ENCODE measurements at places on chromosomes 5 and 9. TPM values are rescaled to one million over a fixed set of nuclear protein-coding genes. Genes with fewer than 3 reads are reported as not detected.
A peak's percentile ranks its signal among the peaks of the same experiment; 100 is the strongest.

Gene PDLIM4
- total RNA-seq = 20.7 TPM

DNA sequence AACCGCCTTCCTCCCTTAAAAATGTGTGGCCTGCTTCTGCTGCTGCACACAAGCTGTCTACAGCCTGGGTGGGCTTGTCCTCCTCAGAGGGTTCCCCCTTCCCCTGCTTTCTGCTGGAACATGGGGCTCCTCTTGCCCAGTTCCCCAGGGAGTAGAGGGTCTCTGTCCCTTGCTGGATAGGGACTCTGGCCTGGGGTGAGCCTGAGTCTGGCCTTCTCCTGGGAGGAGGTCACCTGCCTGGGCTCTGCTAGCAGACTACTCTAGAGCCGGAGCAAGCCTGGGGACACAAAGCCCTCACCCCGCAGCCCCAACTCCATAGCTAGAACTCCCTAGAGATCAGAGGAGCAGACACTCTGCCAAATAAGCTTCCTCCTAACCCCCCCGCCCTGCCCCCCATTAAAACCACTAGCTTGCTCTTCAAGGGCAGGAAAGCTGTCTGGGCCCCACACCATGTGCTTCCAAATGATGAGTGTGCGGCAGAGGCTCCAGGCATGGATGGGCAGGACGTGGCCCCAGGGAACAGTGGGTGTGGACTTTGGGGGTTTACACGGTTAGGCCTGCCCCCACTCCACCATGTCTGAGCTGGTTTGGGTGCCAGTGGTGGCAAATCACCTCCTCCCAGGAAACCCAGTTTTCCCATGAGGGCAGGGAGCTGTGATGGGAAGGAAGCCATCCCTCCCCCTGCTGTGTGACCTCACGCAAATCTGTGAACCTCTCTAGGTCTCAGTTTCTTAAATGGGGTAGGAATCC lies 10.0 kb downstream of the TCF7 start:
- DNase-seq = no peak

- no peak for DNase-seq
Measured at GRCh38 chr5:92886751-92887150, 694.3 kb downstream of the NR2F1-AS1 start.

DNA sequence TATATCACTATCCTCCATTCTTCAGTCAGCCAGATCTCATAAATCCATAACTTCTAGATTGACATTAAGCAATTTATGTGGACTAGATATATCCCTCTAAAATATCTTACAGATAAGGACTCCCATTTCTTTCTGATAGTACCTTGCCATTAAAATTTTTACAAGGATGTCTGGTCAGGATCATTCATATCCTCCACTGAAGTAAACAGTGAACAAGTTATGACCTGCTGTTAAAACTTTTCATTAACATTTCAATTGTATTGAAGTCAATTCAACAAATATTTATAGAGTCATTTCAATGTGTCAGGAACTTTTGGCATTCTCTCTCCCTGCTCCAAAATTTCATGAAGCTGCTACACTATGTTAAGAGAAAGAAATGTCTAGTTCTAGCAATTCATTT lies 1159.6 kb downstream of the CDH12 start:
- no peak for DNase-seq

DNA sequence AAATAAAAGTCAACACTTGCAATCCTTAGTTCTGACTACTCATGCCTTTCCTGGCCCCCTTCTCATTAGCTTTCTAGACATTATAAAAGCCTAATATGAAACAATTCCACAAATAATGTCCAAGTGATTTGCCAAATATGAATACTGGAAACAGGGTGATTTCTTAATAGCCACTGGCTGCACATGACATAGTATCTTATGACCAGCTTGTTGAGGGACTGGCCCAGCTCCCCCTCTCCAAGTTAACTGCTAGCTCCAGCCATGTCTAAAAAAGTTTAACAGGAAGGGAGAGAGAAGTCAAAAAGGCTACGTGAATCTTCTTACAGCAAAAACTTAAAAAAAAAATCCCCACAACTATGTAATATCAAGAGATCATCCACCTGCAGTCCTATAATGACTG lies 1.5 kb downstream of the CERT1 start:
- DNase-seq = no peak

Gene PCDHA9
- 0.29 TPM for total RNA-seq

Gene PCDHB13
- total RNA-seq = 8.3 TPM

Gene WDR31
- 8.1 TPM for total RNA-seq

Gene PAEP
- not detected for total RNA-seq

DNA sequence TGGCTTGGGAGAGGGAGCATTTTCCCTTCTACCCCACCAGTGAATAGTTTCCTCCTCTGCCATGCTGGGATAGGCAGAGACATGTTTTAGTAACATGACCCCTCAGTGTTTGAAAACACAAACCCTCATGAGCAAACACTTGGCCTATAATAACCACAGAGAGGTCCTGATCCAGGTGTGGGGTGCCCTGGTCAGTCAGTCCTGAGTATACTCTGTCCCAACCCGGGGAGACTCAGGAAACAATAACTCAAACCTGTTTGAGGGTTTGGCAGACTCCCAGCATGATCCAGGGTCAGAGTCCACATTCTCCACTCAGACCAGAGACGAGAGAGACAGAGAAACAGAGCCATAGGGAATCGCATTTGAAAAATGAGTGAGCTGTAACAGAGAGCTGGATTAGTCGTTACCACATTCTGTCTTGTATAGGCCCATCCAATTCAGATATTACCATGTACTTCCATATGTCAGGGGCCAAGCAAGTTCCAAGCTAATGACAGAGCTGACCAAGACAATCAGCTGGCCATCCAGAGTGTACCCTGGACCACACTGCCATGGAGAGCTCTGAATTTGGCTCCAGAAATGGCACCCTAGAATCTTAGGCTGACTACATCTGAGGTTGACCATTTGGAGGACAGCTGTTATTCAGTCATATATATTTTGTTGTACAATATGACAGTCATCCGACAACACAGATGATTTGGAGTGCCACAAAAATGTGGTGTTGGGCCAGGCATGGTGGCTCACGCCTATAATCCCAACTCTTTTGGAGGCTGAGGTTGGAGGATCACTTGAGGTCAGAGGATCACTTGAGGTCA lies 4.2 kb upstream of the CA9 start:
- peak; percentile 92 for DNase-seq

Gene TNC
- 29.4 TPM for total RNA-seq

DNA sequence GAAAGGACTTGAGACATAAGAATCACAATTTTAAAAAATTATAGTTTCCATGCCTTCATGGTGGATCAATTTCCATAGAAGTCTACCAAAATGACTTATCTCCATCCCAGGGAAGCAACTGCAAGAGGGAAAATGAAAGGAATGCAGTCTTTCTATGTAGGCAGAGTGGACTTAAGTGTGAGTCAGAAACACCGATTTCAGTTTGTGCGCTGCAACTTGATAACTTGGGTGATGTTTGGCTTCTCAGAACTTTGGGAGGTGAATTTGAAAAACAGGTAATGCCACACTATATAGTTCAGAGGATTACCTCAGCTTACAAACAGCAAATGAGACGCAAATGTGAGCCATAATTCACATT lies 708 bp upstream of the CSNK1G3 start:
- DNase-seq = no peak

Gene CKMT2
- total RNA-seq = 61.7 TPM

Measured in mucosa of gallbladder (tissue), 1 donor.